IPS DF 6.9 (cell line): ENCODE measurements at places on chromosomes 4 and X.
A peak's percentile ranks its signal among the peaks of the same experiment; 100 is the strongest.

DNA sequence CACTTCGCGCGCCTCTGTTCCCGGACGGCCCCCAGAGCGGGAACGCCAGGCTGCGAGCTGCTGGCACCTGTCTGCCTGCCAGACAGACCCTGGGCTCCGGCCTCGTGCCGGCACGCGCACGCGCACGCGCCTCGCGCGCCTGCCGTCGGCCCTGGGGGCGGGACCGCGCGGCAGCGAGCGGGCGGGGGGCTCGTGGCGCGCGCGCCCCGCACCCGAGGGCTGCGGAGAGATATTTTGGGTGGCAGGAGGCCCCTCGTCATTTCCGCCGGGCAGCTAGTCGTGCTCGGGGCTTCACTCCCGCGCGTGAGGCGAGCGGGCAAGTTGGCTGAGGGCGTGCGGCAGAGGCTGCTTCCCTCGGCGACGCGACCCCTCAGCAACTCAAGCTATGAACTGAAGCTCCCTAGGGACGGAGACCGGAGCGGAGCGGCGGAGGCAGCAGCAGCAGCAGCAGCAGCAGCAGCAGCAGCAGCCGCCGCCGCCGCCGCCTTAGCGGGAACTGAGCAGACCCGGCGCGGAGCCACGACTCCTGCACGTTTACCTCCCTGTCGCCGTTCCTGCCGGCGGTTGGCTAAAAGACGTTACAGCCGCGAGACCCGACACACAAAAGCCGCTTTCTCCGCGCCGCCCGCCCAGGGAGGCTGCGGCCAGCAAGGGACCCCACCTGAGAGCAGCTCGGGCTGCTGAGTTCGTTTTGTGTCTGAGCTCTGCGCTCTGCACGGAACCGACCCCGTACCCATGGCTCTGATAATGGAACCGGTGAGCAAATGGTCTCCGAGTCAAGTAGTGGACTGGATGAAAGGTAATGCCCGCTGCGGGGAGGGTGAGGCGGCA lies at the start of gene CNKSR2:
TSS of gene CNKSR2 (plus strand) at position 256 of the 831 bp plus-strand sequence. CDS start at position 736, 480 bp downstream.
- H3K27me3 ChIP-seq = no peaks in the 10 kb centered on the region
- no peaks in the 10 kb centered on the region for H3K4me1 ChIP-seq
- no peak for DNase-seq
- H3K4me3 ChIP-seq = peak within 1 kb of the TSS; percentile 75; the same call in 1 of the 2 replicates

DNA sequence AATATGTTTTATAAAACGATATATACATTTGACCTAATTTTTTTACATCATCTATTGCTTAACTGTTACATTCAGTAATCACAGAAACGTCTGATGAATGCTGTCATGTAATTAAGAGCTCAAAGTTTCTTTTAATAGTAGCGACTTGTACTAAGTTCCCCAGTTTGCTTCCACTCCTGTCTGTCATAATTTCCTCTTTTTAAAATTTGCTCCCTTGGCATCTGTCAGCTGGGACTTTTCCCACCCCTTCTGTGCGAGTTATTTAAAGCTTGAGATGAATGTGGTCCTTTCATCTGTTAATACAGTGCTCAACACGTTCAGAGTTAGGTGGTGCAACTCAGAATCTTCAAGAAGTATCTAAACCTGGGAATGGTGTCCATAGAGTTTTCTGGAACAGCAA lies 1.2 kb downstream of the RAP1GDS1 start:
- no peak overlapping the region for H3K27ac ChIP-seq
- H3K4me3 ChIP-seq = no peak overlapping the region
- no peak for DNase-seq

DNA sequence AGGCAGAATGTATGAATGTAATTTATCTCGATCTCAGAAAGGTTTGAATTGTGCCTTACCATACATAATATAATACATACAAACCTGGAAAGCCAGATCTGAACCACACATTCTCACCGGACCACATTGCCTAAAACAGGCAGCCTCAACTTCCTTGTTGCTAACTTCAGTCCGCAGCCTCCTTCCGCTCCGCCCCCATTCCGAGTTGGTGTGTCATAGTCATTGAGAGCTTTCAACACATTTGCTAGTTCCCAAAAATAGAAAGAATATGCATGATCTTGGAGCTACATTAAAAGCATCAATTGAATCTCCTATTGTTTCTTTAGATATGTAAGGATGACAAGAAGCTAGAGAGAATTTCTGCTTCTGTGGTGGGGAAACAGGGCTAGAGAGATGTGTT lies 127.2 kb downstream of the ARHGEF9 start:
- no peaks in the 10 kb centered on the region for H3K27me3 ChIP-seq
- no peaks in the 10 kb centered on the region for H3K4me1 ChIP-seq
- no peak overlapping the region for H3K4me3 ChIP-seq

DNA sequence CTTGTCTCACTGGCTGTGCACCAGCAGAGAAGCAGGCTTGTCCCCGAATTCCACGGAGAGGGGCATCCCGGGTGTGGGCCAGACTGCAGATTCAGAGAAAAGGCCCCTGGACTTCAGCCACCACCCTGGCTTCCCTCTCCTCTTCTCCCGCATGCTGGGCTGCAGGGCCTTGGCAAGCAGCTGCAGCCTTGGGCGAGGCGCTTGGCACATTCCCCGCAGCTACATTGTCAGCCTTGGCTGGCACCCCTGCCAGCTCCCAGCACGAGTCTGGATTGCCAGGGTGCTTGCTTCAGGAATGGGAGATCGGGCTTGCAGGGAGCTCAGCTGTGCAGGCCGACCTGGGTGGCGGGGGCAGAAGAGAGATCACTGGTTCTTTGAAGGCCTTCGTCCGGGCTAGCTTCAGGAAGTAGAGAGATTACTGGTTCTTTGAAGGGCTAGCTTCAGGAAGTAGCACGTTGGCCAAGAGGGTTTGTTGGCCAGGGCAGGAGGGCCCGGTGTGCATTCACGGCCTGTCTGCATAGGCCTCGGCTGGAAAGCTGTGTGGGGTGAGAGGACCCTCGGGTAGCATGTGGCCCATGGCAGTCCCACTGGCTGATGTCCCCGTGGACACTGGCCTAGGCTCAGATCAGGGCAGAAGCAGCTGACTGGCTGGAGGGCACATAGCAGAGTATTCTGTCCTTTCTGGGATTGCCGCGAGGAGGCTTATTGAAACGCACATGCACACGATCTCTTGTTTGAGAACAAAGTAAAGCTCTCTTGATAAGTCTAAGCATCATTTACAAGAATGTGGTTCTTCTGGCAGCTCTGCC lies 2.7 kb downstream of the ABCD1 start:
- H3K27ac ChIP-seq = no peak overlapping the region
- no peak overlapping the region for H3K4me3 ChIP-seq
- peaks cover 4% of the 10 kb centered on the region for H3K4me1 ChIP-seq
- DNase-seq = no peak

DNA sequence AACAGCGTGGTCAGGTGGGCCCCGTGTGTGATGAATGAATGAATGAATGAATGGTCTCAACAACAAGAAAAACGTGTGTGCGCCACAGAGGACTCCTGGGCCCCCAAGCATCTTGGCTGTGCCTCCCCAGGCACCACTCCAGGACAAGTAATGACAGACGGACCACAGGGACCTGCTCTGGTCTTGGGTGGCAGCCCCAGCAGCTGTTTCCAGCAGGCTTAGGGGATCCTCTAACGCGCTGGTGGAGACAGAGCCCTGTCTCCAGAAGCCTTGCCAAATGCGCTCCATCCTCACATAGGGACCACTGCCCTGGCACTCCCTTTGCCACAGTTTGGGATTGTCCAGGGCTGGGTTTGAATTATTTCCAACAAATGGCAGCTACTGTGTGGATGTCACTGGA lies 39.1 kb downstream of the PSAPL1 start:
- no peaks in the 10 kb centered on the region for H3K4me1 ChIP-seq
- H3K4me3 ChIP-seq = no peak overlapping the region
- no peak overlapping the region for H3K27ac ChIP-seq
- H3K27me3 ChIP-seq = no peaks in the 10 kb centered on the region
- DNase-seq = no peak

- peaks cover 2% of the 10 kb centered on the region; the same call in 1 of the 2 replicates for H3K4me1 ChIP-seq
- H3K36me3 ChIP-seq = no peaks in the 10 kb centered on the region
- no peak overlapping the region for H3K27ac ChIP-seq
- no peak overlapping the region for H3K4me3 ChIP-seq
- 0 out of 2 replicates have a peak, but pooled peaks cover 2% of the 10 kb centered on the region for H3K27me3 ChIP-seq
Observed at GRCh38 chr4:139902321-139903320, 237.0 kb downstream of the MGST2 start.

- no peak for DNase-seq
Observed at GRCh38 chr4:24209131-24209530, 319.3 kb upstream of the PPARGC1A start.
